WTC11 (cell line): ENCODE measurements at places on chromosomes 6 and 20. TPM values are rescaled to one million over a fixed set of nuclear protein-coding genes. Genes with fewer than 3 reads are reported as not detected.
A peak's percentile ranks its signal among the peaks of the same experiment; 100 is the strongest.

- H3K36me3 ChIP-seq, result peaks cover 66% of the 10 kb centered on the region
- no peak overlapping the region for H3K4me3 ChIP-seq
- no peaks in the 10 kb centered on the region for H3K27me3 ChIP-seq
These were observed 9.6 kb downstream of the C6orf136 start for GRCh38 chr6:30656513-30656912.

DNA sequence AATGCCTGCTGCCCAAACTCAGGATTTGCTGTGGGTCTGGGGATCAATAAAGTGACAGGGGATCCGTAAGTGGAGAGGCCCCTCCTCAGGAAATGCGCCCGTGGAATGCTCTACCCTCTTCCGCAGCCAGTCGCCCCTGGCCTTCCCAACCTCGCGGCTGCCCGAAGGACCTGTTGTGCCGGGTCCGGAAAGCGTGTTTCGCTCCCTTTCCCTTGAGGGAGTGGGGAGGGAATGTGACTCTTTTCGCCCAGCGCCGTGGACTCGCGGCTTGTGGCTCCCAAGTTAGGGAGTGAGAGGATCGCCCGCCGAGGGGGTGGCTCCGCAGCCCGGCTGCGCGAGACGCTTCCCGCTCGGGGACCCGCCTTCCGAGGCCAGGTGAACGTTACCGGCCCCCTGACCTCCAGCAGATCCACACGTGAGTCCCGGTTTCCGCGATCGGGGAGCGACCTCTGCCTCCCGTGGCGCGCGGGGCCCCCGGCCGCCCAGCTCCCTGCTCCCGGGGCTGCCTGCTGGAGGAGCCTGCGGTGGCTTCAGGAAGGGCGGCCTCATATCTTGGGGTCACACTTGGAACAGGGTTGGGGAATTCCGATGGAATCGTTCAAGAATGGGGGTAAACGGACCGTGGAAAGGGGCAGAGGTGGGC, 666 bp downstream of the TPD52L1 start:
- H3K36me3 ChIP-seq, result no peaks in the 10 kb centered on the region
- H3K4me3 ChIP-seq, result peak overlapping the region; percentile 83
- peaks cover 25% of the 10 kb centered on the region for H3K4me1 ChIP-seq
- H3K27ac ChIP-seq, result no peak overlapping the region
- H3K27me3 ChIP-seq, result peaks cover 47% of the 10 kb centered on the region

DNA sequence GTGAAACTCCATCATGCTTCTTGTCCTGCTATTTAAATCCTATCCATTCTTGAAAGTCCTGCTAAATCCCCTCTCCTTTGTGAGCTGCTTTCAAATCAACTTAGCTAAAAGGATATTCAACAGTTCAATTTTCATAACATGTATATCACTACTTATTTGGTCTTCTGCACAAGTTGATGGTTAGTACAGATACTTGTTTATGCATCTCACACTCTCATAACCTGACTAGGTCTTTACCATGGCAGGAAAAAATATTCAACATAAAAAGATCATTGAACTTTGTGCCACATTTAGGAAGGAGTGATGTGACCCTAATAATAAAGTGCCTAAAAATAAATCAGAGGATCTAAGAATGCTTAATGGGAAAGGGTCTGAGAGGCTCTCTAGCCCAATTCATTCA, 148.2 kb downstream of the RALGAPA2 start:
- no peaks in the 10 kb centered on the region for H3K27me3 ChIP-seq
- no peaks in the 10 kb centered on the region for H3K36me3 ChIP-seq
- DNase-seq, result no peak
- H3K4me3 ChIP-seq, result no peak overlapping the region

GRCh38 chr6:27406085-27406484, 17.5 kb downstream of the ZNF391 start:
- H3K4me1 ChIP-seq, result no peaks in the 10 kb centered on the region
- H3K36me3 ChIP-seq, result peaks cover 24% of the 10 kb centered on the region
- H3K27ac ChIP-seq, result no peak overlapping the region
- no peak for DNase-seq
- H3K4me3 ChIP-seq, result no peak overlapping the region

DNA sequence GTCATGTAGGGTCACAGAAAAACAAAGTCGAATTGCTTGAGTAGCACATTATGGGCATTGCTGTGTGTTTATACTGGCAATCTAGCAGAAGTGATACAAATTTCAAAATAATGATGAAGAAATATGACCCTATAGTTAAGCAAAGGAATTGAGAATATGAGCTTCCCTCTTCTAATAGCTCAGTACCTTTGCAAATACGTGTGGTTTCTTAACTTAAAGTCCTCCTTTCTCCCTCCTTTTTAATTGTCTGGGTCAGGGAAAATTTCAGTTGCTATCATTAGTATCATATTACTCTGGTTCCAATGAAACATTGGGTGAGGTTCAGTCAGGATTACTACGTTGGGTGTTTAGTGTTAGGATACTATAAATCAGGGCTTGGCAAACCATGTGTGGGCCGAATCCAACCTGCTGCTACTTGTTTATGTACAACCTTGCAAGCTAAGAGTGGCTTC, 166.8 kb upstream of the CARMIL1 start:
- no peak overlapping the region for H3K27ac ChIP-seq
- H3K4me3 ChIP-seq, result no peak overlapping the region
- H3K4me1 ChIP-seq, result peaks cover 4% of the 10 kb centered on the region; the same call in 1 of the 2 replicates
- H3K36me3 ChIP-seq, result no peaks in the 10 kb centered on the region
- H3K27me3 ChIP-seq, result no peaks in the 10 kb centered on the region; the same call in 1 of the 2 replicates

- H3K27me3 ChIP-seq, result no peaks in the 10 kb centered on the region
- H3K36me3 ChIP-seq, result no peaks in the 10 kb centered on the region
- no peak overlapping the region for H3K27ac ChIP-seq
- no peak for DNase-seq
These were observed 205.5 kb upstream of the SHLD1 start for GRCh38 chr20:5544712-5545111.

GRCh38 chr6:28711788-28712341, 186.2 kb downstream of the GPX5 start:
- H3K4me1 ChIP-seq, result 0 out of 2 replicates have a peak, but pooled peaks cover 3% of the 10 kb centered on the region
- no peak for DNase-seq
- H3K27me3 ChIP-seq, result peaks cover 10% of the 10 kb centered on the region; the same call in 1 of the 2 replicates
- H3K36me3 ChIP-seq, result peaks cover 12% of the 10 kb centered on the region

DNA sequence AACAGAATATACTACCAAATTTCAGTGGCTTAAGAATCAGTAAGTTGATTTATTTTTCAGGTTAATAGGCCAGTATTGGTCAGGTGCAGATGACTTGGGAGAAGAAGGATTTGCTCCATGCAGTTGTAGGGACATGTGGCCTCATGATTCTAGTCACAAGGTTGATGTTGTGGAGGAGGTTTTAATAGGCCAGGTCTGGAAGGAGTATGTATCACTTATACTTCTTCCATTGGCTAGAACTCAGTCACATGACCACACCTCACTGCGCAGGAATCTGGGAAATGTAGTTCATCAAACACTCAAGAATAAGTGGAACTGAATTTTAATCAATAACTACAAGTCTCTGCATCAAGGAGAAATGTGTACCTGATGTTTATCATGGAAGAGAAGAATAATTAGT, 281.5 kb upstream of the QKI start:
- H3K4me1 ChIP-seq, result peaks cover 8% of the 10 kb centered on the region
- no peak for DNase-seq

DNA sequence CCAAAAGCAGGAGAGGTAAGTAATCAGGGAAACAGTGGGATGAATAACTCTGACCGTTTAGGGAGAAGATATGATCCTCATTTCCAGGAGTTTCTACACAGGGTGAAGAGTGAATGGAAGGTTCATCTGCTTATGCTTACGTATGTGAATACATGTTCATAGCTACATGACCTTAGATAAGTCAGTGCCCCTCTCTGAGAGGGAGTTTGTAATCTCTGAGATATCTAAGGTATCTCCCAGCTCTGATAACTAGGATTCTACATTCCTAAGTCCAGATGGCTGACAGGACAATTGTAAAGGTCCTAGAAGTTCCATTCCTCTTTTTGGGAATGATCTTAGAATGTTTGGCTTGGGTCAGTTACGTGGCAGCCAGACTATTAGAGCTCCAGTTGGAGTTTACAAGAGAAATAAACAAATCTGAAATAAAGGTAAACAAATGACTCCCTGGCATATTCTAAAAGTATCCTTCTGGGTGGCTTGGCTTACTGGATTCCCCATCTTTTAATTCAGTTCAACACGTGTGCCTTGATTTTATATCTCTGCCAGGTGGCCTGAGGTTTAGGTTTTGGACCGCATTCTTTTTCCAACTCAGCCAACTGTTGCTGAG, 15.8 kb downstream of the PROCR start:
- H3K4me3 ChIP-seq, result no peak overlapping the region
- H3K27me3 ChIP-seq, result no peaks in the 10 kb centered on the region; the same call in 1 of the 2 replicates
- no peak overlapping the region for H3K27ac ChIP-seq
- H3K4me1 ChIP-seq, result 0 out of 2 replicates have a peak, but pooled peaks cover 3% of the 10 kb centered on the region
- H3K36me3 ChIP-seq, result peaks cover 23% of the 10 kb centered on the region
- DNase-seq, result no peak

GRCh38 chr6:166394036-166394892, 11.5 kb upstream of the MPC1 start:
- peaks cover 13% of the 10 kb centered on the region for H3K4me1 ChIP-seq
- no peak overlapping the region for H3K27ac ChIP-seq

DNA sequence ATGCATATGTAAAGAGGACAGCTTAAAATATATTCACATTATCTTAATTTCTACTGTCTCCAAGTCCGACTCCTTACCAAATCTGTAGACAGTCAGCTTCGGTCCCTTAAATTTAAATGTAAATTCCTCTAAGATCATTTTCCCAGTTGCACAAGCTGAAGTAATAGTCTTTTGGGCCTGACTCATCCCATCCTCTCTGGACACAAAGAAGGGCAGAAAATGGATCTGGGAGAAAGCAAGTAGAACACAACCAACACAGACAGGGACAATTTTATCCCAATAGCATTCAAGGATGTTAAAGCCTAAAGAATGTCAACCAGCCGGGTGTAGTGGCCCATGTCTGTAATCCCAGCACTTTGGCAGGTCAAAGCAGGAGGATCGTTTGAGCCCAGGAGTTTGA, 228.3 kb downstream of the ARHGAP18 start:
- DNase-seq, result no peak
- no peak overlapping the region for H3K27ac ChIP-seq
- no peaks in the 10 kb centered on the region for H3K4me1 ChIP-seq
- no peaks in the 10 kb centered on the region for H3K27me3 ChIP-seq

DNA sequence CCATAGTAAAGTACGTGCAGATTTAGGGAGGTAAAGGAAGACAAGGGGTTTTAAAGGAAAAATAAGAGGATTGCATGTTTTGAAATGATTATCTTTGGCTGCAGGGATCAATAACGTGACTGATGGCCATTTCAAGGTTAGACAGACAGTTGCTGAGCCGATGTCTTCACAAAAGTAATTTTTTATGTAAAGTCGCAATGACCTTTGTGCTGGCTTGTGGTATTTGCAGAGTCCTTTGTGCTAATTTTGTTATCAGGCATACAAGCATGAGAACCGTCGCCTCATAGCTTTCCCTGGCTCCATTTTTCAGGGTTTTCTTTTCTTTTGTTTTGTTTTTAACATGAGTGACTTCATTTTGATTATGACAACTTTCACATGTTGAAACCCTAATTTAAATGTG, 605.7 kb upstream of the GJE1 start:
- DNase-seq, result no peak
- no peaks in the 10 kb centered on the region for H3K36me3 ChIP-seq
- H3K4me1 ChIP-seq, result peaks cover 3% of the 10 kb centered on the region
- H3K27ac ChIP-seq, result no peak overlapping the region

GRCh38 chr20:5590899-5591298, 159.3 kb upstream of the SHLD1 start:
- H3K4me1 ChIP-seq, result peaks cover 11% of the 10 kb centered on the region; the same call in 1 of the 2 replicates
- peaks cover 3% of the 10 kb centered on the region; the same call in 1 of the 2 replicates for H3K36me3 ChIP-seq
- no peaks in the 10 kb centered on the region for H3K27me3 ChIP-seq
- DNase-seq, result no peak
- H3K27ac ChIP-seq, result no peak overlapping the region

DNA sequence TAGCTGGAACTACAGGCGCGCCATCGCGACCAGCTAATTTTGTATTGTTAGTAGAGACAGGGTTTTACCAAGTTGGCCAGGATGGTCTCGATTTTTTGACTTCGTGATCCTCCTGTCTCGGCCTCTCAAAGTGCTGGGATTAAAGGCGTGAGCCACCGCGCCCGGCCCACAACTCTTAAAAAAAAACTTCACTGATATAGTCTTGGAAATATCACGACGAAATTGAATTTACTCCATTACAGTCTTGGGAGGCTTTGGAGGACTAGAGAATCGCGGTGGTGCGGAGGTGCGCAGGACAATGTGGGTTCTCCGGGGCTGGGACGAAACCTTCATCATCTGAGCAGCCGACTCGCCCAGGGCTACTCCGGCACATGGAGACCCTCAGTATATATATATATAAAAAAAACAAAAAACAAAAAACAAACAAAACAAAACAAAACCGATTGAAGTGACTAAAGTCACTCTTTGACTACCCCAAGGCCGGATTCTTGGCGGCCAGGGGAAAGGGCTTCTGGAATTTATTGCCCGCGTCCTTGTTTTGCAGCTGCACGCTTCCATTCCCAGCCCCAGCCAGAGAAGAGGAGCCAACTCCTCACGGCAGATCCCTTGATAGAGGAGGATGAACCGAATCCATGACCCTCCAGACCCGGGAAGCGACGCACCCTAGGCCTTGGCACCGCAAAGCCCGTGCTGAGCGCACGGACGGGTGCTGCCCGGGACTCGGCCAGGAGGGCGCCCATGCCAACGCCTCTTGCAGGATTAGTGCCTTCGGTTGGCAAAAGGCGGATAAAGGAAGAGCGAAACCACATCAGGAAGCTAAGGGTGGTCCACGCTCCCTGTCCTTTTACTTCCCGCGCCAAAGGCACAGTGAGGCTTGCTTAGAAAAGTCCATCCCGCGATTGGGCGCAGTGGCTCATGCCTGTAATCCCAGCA, 1.7 kb upstream of the GCM2 start:
- peaks cover 93% of the 10 kb centered on the region for H3K27me3 ChIP-seq
- H3K4me3 ChIP-seq, result peak overlapping the region; percentile 88
- H3K27ac ChIP-seq, result no peak overlapping the region
- no peaks in the 10 kb centered on the region for H3K36me3 ChIP-seq
- peaks cover 26% of the 10 kb centered on the region for H3K4me1 ChIP-seq

GRCh38 chr20:44069203-44070011, 117.6 kb downstream of the JPH2 start:
- no peak overlapping the region for H3K27ac ChIP-seq
- no peak overlapping the region for H3K4me3 ChIP-seq
- H3K4me1 ChIP-seq, result peaks cover 18% of the 10 kb centered on the region
- no peaks in the 10 kb centered on the region for H3K36me3 ChIP-seq
- H3K27me3 ChIP-seq, result no peaks in the 10 kb centered on the region

Gene SOBP
- 6.6 to 10.1 TPM (median 7.6 TPM) in 3 replicates for total RNA-seq

Gene KCNS1
- 1.2 to 2.1 TPM (median 2.1 TPM) in 3 replicates for total RNA-seq

Gene ADGRG6
- 3.3 to 6.1 TPM (median 5.3 TPM) in 3 replicates for total RNA-seq

Gene POU5F1
- total RNA-seq, result 2,735 to 3,160 TPM (median 3,135 TPM) in 3 replicates

Gene PRR18
- 0.16 to 0.52 TPM (median 0.39 TPM) in 3 replicates for total RNA-seq

Gene GGTLC1
- not detected in 3 replicates for total RNA-seq

Gene PCSK2
- total RNA-seq, result 0.74 to 1.1 TPM (median 0.98 TPM) in 3 replicates

Gene PBOV1
- total RNA-seq, result not detected in 3 replicates

Gene VGLL2
- 0.11 TPM in 1 of 3 replicates, not detected in the others for total RNA-seq

Gene CAGE1
- 0.07 to 0.30 TPM (median 0.11 TPM) in 3 replicates for total RNA-seq

Gene PNPLA1
- total RNA-seq, result not detected in 3 replicates

Gene ADA
- 19.7 to 29.2 TPM (median 25.3 TPM) in 3 replicates for total RNA-seq

Gene TRIM40
- not detected in 3 replicates for total RNA-seq

Gene LRRN4
- total RNA-seq, result 0.32 to 0.64 TPM (median 0.48 TPM) in 3 replicates

Gene WFDC12
- total RNA-seq, result not detected in 3 replicates
